Activated naive CD8-positive, alpha-beta T cell treated with anti-CD3 and anti-CD28 coated beads, Interleukin-2, amount 50 U/mL, for 16 hours (primary cell): ENCODE measurements at places on chromosomes 3 and 15.

DNA sequence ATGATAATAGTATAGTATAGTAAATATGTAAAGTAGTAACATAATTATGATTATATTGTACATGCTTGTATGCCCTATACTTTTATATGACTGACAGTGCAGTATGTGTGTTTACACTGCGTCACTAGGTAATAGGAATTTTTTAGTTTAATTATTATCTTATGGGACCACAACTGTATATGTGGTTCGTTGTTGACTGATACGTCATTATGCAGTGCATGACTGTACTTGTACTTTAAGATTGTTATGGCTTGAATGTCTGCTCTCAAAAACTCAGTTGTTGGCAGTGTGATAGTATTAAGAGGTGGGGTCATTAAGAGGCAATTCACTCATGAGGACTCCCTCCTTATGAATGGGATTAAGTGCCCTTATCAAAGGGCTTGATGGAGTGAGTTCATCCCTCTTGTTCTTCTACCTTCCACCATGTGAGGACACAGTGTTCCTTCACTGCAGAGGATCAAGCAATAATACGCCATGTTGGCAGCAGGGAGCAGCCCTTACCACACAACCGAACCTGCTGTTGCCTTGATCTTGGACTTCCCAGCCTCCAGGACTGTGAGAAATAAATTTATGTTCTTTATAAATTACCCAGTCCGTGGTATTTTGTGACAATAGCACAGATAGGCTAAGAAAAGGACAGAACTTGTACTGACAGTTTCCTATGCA lies 152.2 kb downstream of the NEK11 start:
- DNase-seq = no peak

DNA sequence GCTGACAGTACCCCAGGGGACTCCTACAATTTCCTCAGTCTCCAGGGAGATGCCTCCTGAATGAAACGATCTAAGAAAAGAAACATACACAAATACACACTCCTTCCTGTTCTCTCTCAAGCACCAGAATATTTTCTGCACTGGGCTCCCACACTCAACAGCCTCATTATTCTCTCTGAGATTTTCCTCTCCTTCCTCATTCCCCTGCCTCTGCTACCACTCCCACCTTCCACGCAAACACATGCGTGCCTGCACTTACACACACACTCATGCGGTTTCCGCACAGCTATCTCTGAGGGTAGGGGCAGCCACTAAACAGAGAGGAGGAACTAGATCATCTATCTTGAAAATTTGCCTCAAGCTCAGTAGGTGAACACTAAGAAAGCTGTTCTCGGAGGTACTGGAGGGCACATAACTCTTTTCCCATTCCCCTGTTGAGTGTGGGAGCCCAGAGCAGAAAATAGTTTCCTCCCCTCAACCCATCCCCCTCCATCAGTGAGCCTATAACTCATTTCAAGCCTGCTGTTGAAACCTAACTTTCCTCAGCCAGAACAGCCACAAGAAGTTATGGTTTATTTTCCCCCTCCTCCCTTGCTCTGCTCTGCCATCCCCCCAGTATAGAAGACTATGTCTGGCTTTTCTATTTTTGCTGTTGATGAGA lies 30.5 kb upstream of the TIPARP start:
- DNase-seq = no peak

DNA sequence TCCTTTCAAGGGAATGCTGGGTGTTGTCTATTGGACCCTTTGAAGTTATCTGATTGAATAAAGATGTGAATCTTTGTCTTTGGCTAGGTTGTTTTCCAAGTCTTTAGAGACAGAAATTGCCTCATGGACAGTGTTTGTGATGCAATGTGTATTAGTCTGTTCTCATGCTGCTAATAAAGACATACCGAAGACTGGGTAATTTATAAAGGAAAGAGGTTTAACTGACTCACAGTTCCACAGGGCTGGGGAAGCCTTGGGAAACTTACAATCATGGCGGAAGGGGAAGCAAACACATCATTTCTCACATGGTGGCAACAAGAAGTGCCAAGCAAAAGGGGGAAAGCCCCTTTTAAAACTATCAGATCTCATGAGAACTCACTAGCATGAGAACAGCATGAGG lies 88.8 kb upstream of the PLXND1 start:
- no peak for DNase-seq

- DNase-seq = no peak
Observed at GRCh38 chr3:125143538-125143937, 69.0 kb downstream of the SLC12A8 start.

DNA sequence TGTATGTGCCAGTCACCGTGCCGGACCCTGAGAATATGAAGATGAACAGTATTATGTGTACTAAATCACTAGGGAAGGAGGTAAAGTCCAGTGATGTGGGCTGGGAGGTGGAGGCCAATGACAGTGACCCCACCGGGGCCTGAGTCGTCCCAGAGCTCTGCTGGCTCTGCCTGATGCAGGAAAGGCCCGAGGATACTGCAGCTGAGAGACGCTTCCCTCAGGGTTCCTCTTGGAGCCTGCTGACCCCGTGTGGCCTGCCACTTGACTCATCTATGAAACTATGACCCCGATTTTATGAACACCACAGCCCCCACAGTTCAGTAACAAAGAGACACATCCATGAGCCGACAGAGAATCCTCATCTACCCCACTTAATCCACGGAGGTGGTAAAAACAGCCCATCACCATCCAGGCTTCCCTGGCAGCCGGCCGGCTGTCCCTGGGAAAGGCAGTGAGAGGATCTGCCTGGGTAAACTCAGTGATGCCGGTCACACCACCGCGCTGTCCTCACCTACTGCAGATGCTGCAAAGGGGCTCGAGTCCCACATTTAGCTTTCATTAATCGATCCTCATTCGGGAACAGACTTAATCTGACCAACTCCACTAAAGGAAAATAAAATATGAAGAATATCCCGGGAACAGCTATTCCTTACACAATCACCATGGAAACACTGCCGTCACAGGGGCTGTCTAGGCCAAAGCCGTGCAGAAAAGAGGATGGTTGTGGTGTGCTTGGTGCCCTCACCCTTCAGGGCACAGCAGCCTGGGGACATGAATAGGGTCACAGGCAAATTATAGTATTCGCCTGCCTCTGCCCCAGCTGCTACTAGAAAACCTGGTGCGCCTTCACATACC lies 82.9 kb downstream of the ARRDC4 start:
- DNase-seq = no peak

GRCh38 chr3:154139996-154140436 lies 18.8 kb downstream of the ARHGEF26 start:
- DNase-seq = no peak
